Left kidney (tissue), 8 donors: ENCODE measurements at places on chromosomes 2 and 18.

DNA sequence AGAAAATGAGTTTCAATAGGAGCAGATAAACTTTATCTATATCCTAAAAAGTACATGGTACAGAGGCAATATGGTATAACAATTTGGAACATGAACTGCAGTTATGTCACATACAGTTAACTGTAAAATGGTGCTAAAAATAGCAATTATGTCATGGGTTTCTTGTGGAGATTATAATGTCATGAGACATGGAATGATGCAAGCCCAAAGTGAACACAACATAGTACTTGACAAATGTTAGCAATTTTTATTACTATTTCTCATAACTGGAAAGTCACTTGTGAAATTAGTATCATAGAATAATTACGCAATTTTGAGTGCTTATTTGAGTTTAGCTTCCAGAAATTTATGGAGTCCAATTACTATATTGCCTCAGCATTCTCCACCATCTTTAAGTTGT is 1263.4 kb downstream of the DSC3 start:
- DNase-seq: no peak

DNA sequence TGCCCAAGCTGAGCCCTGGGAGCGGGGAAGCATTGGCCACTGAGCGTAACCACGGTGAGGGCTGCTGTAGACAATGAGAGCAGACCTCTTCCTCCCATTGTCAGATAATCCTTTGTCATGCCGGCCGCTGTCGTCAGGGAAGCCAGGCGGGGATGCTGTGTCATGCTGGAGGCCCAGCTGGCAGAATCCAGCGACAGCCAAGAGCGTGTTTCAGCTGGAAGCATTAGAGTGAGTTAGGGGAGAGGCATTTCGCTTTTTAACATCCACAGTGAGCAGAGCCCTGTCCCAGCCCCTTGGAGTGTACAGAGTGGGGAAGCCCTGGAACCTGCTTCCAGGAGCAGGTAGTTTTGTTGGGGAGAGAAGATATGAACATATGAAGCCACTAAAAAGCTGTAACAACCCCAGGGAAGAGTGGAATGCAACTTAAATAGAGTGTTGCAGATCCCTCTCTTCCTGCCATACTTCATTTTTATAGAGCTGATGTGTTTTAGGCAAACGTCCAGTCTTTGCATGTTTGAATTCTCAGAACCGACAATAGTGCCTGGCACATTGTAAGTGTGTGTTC is 7.0 kb downstream of the CTIF start:
- peak; percentile 57 for DNase-seq

GRCh38 chr2:233336541-233336940 is 17.8 kb upstream of the DGKD start:
- no peak for DNase-seq

- DNase-seq: no peak
Measured at GRCh38 chr18:1544016-1544415, 639.3 kb downstream of the ADCYAP1 start.

DNA sequence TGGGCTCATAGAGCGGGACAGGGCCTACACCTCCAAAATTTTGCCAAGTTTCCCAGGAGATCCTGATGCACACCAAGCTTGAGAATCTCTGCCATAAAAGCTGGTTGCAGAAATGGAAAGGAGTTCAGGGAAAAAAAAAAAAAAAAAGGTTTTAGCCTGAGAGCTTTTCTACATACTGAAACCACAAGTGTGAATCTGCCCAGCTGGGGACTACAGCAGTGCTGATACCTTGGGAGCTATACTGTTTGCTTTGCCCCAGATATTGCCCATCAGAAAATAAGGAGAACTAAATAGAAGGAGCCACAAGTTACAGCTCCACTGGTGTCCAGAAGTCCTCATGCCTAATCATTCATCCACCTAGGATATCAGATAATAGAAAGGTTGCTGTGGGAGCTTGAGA is 38.4 kb upstream of the NCKAP5 start:
- DNase-seq: no peak

GRCh38 chr2:8545695-8546611 is 135.9 kb upstream of the ID2 start:
- DNase-seq: no peak

DNA sequence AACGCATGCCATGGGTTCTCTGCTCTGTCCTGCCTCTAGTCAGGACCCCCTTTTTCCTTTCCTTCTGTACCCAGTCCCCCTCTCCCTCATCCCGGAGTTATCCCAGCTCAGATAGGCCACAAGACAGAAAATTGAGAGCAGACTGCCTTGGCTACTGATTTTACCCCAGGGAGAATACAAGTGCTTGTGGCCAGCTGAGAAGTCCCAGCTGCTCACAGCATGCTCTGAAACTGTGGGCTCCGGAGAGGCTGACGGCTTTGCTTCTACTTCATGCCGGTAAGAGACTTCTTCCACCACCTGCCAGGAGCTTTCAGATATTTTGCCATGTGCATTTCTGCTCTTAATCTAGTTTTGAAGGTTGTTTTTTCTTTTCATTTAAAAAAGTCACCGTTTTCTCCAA is 20.0 kb upstream of the SIX2 start:
- DNase-seq: no peak

GRCh38 chr2:84749442-84749841 is 131.4 kb downstream of the TRABD2A start:
- no peak for DNase-seq

GRCh38 chr18:21129566-21130216 is 18.1 kb upstream of the ROCK1 start:
- DNase-seq: no peak

- DNase-seq: no peak
Measured at GRCh38 chr2:238971318-238972145, 123.6 kb downstream of the TWIST2 start.

GRCh38 chr2:72794572-72794971 is 31.3 kb downstream of the EXOC6B start:
- DNase-seq: no peak

DNA sequence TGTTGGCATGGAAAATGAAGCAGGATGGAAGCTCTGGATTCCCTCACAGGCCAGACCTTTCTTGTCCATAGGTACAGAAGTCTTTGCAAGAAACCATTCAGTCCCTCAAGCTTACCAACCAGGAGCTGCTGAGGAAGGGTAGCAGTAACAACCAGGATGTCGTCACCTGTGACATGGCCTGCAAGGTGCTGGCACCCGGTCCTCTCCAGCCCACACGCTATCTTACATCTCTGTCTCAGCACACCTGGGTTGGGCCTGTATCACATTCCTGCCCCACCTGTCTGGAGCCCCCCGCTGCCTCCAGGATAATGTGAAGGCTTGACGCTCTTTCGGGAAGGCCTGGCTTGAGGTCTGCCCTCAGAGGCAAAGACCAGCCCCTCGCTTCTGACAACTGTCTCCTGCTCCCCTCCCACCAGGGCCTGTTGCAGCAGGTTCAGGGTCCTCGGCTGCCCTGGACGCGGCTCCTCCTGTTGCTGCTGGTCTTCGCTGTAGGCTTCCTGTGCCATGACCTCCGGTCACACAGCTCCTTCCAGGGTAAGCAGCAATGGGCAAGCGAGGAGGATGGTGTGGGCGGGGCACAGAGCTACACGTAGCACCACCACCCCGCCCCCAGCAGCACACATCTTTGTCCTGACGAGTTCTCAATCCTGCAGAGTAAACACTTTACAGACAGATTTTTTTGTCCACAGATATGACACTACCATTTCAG is 6.0 kb downstream of the TMEM214 start:
- no peak for DNase-seq

DNA sequence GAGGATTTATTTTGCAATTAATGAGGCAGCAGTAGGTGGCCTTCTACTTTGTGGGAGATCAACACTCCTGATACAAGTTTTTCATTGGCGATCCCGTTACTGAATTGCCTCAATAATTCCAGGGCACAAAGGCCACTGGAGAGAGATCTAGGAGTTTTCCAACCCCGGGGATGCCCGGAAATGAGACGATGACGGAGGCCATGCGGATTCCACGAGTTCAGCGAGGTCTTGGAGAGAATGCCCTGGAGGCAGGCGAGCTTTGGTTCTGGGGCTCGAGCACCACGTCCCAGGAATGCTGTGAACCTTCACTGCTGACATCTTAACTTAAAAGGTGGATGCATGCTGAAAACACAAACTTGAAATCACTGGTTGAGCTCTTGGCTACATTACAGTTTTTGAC is 74.2 kb downstream of the LDLRAD4 start:
- DNase-seq: no peak

GRCh38 chr2:141528990-141529389 is 601.8 kb downstream of the LRP1B start:
- no peak for DNase-seq

DNA sequence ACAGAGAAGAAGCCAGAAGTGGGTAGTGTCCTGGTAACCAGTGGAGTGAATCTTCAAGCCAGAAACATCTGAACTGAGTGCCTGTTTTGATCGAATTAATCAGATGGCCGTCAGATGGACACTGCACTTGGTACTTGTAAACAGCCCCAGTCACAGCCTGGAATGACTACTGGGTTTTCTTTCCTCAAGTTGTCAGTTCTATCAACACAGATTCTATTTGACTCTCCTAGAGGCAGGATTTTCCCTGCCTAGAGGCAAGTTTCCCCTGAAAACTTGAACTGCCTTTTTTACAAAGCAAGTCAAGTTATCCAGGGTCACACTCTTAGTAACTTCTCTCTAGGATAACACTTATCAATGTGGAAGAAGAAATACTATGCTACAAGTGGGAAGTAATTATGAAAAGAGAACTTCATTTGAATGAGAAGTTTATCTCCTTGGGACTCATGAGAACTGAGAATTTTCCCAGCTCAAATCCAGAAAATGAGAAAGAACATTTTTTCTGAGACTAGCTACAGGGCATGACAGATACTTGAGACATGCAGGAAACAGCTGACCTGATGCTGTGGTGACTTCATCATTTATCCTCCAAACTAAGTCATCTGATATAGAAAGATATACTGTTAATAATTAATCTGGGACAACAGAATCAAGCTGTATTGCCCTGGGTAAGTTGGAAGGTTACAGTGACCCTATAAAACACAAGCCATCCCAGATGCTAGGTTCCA is 36.0 kb downstream of the SULT1C2 start:
- DNase-seq: no peak

- no peak for DNase-seq
Measured at GRCh38 chr2:145190031-145190703, 670.2 kb upstream of the ZEB2 start.

GRCh38 chr2:182821182-182821581 is 45.3 kb downstream of the FRZB start:
- DNase-seq: no peak
